ENCODE measurements at places on chromosomes 5 and 9.

DNA sequence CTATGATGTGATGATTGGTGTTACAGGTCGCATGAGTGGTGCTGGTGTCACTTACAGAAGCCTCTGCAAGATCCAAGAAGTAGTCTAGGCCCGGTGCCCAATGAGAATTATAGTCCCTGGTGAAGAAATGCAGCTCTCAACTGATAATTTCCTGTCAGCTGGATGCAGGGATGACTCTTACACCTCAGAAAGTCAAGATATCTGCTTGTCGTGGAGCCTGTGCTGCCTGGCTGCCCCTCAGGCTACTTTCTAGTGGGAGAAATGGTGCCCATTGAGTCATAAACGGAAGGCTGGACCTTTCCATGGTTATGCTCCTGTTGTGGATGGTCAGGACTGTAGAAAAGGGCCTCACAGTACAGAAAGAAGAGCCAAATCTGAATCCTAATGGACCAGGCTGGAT lies 46.8 kb upstream of the NXNL2 start:
- no peak for DNase-seq

DNA sequence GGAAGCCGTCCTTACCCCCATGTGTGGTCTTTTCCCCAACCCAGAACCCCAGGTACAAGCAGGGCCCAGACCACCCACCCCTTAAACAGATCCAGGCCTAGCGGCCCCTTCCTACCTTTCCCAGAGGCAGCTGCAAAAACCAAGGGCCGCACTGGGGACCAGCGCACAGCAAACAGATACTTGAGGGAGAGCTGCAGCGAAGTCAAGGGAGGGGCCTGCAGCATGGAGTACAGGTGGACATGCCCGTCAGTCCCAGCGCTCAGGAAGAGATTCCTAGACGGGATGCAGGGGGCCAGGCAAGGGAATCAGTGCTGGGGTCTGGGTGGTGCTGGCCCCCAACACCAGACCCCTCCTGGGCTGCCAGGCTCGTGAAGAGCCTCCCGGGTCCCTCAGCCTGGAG lies 22.5 kb downstream of the DYNC2I2 start:
- DNase-seq: no peak

GRCh38 chr5:113450462-113450861 lies 15.7 kb upstream of the TSSK1B start:
- DNase-seq: no peak

DNA sequence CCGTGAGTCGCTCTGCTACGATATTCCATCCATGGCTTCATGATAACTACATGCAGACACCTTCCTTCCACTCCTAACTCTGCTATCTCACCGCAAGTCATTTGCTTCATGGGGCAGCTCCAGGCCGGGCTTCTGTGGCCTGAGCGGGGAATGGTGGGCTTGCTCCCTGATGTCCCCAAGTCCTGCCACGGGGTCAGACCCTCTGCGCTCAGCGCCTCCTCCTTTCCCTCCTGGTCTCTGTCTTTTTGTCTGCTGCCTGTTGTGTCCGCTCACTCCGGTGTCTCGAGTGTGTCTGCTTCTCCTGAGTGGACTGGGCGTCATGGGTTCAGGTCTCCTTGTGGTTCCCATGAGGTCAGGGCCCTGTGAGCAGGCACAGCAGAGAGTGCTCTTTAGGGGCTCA lies 139.6 kb downstream of the CACNA1B start:
- DNase-seq: no peak

DNA sequence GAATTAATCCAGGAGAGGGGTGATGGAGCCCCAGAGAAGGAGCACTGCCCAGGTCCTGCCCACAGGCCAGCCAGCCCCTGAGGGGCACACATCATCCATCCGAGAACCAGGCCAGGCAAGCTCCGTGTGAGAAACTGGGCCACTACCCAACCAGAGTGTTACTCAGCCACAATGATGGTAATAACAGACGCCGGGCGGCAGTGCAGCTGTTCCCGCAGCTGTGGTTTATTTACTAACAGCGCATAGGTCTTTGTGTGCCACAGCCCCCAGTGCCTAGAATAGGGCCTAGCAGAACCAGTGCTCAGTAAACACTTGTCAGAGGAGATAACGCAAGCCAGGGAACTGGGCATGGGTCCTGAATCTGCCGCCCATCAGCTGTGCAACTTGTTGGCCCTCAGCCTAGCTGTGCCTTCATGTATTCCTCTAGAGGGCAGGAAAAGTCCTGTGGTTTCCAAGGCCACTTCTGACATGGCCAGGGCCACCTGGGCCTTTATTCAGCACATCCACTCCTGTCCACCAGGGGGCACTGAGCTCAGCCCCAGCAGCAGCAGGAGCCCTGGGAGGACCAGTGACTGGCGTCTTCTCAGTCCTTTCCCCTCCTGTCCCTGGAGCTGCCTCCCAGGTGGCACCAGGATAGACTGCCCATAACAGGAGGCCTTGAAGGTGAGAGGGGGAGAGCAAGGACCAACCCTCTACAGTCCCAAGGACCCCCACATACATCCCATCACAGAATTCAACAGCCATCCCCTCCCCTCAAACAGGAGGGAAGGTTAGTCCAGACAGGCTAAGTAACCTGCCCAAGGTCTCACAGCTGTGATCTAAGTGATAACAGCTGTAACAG lies 2.1 kb downstream of the MXD3 start:
- DNase-seq: peak; percentile 62

DNA sequence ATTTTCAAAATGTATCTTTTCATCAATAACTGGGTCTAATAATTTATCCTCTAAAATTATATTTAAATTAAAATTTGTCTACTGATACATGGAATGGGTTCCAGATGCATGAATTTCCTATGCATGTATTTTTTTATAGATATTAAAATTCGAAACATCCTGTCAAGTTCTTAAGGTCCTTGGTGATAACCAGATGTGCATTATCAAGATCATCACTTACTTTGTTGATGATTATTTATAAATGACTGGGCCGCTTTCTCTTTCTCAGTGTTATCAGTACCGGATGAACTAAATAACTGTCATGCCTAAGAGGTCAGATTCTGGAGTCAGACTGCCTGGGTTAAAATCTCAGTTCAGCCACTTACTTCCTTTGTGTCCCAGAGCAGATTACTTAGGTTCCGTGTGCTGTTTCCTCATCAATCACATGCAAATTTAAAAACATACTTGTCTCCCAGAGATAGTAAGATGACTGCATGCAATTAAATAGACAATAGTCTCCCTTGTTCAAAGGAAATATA lies 124.3 kb downstream of the TEX10 start:
- DNase-seq: no peak

DNA sequence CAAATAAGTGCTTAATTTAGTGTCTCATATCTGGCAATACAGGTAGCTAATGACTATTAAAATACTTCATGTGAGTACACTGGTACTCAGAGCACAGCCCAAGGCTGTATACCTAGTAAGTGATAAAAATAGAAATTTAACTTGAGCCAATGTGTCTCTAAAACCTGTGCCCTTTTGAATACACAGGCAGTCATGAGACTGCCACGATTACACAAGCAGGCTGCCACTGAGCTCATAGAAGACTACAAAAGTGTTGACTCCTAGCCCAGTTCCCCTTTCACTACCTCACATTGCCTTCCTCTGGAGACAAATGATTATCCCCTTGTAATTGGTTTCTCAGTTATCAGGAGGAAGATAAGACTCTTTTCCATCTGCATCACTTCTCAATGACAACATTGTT lies 66.3 kb upstream of the PAPPA start:
- DNase-seq: peak; percentile 78

DNA sequence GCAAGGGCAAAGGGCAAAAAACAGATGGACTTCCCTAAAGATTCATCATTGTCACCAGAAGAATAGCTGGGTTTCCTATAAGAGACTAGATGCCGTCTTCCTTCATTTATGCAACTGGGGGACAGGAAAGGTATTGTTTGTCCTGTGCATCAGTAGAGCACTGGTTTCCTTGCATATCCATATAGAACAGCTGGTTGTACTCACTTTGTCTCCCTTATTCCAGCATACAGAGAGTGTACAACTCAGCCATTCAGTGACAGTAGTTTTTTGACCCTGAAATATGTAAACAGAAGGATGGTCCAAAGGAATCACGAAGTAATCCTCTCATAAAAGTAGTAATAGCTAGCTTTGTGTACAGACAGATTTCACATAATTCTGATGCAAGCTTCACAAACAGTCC lies 22.5 kb upstream of the MAST4 start:
- DNase-seq: no peak

DNA sequence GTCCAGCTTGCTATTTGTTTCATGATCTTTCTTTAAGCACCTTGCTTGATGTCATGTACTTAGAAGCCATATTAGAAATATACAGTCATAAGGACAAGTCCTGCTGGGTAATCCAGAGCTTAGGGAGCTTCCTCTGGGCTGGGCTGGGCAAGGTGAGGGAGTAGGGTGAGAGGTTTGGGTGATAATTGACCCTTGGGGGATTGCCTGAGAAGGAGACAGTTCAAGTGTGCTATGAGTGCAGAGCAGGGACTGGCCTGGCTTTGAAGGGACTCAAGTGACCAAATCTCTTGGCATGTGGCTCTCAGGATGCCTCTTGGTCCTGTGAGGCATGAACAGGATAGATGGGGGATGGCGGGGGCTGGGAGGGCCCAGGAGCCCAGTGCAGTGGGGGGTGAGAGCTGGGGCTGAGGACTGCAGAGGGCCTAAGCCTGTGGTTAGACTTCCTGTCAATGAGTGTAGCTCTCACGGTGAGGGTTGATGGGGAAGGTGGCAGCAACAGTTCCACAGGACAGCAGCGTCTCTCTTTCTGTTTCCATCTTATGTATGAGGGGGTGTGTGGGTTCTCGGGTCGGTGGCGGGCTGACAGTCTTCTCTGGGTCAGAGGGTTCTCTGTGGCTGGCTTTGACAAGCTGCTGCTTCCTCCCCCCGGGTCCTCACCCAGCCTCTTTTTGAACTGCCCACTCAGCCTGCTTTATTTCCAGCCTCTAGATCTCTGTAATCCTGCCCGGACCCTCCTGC lies 53.5 kb downstream of the RGS3 start:
- no peak for DNase-seq

GRCh38 chr9:70902692-70903131 lies 218.7 kb downstream of the TRPM3 start:
- peak; percentile 97 for DNase-seq

DNA sequence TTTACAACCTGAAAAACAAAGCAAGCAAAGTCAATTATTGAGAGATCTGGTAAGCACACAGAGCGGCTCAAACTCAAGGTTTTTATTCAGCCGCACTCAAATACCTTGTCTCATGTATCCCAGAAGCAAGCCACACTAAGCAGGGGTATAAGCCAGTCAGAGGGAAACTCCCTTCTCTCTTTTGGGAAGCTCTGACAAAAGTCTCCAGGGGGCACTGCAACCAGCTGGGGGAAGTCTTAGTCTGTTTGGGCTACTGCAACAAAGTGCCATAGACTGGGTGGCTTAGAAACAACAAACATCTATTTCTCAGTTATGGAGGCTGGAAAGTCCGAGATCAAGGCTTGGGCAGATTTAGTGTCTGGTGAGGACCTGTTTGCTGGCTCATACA lies 246.0 kb downstream of the ENC1 start:
- no peak for DNase-seq

DNA sequence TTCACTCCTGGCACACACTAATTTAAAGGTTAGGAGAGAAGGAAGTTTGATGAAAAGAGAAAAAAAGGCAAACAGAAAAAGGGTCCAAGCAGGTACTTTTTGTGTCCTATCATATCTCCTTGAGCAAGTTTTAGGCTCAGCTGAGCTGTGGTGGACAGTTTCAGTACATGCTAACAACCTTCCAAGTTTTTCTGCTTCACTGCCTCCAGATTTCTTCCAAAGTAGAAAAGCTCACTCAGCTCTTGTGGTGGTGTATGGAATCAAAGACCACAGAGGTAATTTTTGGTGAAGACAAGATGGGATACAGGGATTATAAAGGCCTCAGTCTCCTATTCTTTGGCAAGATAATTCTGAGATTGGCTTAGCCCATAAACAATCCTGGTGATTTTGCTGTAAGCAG lies 921.8 kb downstream of the NR2F1-AS1 start:
- no peak for DNase-seq

DNA sequence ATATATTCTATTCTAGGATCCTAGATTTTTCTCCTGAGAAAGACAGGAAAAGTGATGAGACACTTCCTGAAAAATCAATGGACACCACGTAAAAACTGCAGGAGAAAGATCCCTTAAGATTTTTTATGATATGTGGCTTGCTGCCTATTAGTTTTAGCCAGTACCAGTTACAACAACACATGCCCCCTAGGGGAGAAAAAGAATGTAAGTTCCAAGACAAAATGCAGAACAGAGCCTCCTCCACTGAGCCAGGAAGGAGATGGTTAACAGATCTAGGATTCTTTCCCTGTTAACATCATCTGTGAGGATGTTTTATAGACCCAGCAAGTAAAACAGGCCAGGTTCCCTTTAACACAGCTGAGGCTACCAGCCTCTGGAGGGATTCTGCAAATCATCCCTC lies 574.7 kb downstream of the TLE4 start:
- no peak for DNase-seq

- DNase-seq: no peak
Measured at GRCh38 chr9:135976944-135977343, 15.8 kb upstream of the UBAC1 start.

GRCh38 chr5:158545949-158546530 lies 553.7 kb downstream of the EBF1 start:
- DNase-seq: no peak

- no peak for DNase-seq
Measured at GRCh38 chr5:156366521-156366920, 39.6 kb downstream of the SGCD start.

DNA sequence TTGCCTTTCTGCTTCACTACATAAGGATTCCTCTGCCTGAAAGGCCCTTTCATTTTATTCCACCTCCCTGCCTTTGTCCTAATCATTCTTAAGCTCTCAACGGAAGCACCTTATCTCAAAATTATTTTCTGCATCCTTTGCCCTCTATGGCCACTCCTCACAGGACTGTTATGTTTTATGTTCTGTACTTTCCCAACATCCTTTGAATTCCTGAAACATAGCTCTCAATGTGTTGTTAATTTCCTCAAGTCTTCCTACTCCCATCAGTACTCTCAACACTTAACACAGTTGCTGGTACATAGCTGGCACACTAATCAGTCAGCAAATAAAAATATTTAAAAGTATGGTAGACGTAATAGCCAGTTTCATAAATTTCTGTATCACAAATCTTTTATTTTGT lies 193.0 kb downstream of the RFX3 start:
- DNase-seq: no peak

GRCh38 chr9:104895572-104895971 lies 32.4 kb downstream of the ABCA1 start:
- DNase-seq: peak; percentile 91

DNA sequence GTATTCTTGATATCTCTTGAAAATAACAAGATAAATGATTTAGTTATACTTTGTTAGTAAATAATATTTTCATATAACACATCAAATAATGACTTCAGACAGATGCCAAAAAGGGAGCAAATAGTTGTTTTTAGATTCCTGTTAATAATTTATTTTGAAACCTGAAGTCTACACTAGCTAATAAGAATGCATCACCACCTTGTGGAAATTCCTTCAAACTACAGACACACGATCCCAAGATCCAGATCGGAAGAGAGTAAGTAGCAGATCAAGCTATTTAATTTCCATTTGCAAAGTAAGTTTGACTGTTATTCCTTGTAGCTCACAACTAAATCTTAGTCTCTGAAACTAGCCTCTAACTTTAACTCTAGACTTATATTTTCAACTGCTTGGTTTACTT lies 35.5 kb upstream of the ISL1 start:
- DNase-seq: no peak

GRCh38 chr9:99114049-99114440 lies 9.1 kb downstream of the TGFBR1 start:
- DNase-seq: no peak

GRCh38 chr5:14929293-14930065 lies 57.9 kb upstream of the ANKH start:
- DNase-seq: no peak

- peak; percentile 56 for DNase-seq
Measured at GRCh38 chr5:135437796-135438560, 9.2 kb downstream of the DCANP1 start.

- no peak for DNase-seq
Measured at GRCh38 chr5:11180890-11181289, 419.9 kb upstream of the DAP start.

All from mammary epithelial cell (primary cell).